Naive thymus-derived CD8-positive, alpha-beta T cell (primary cell): ENCODE measurements at places on chromosomes 4 and X.

- no peaks in the 10 kb centered on the region for H3K27me3 ChIP-seq
- no peaks in the 10 kb centered on the region for H3K4me1 ChIP-seq
- no peaks in the 10 kb centered on the region for H3K36me3 ChIP-seq
- no peak overlapping the region for H3K4me3 ChIP-seq
- no peak overlapping the region for H3K27ac ChIP-seq
These were observed 31.1 kb upstream of the CYLC1 start for GRCh38 chrX:83829874-83830273.

GRCh38 chr4:186886759-186887158 lies 163.1 kb upstream of the FAT1 start:
- H3K4me1 ChIP-seq, result no peaks in the 10 kb centered on the region
- no peak for DNase-seq
- H3K36me3 ChIP-seq, result no peaks in the 10 kb centered on the region
- H3K27ac ChIP-seq, result no peak overlapping the region
- H3K27me3 ChIP-seq, result no peaks in the 10 kb centered on the region

DNA sequence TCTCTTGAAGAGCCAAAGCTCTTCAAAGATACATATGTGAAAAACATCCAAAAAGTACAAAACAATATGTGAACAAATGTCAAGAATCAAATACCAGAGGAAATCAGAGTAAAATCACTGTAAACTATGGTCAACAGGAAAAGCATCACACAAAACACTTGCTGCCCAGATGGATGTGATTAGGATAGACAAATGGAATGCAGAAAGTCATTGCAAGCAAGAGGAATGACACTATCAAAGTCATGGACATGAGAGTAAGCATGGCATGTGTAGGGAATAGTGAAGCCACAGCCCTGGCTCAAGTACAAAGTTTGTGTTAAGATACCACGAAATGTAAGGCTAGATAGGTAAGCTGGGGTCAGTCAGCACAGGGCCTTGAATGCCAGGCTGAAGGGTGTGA lies 37.7 kb downstream of the CLDN2 start:
- no peaks in the 10 kb centered on the region for H3K4me1 ChIP-seq
- no peaks in the 10 kb centered on the region for H3K27me3 ChIP-seq
- H3K27ac ChIP-seq, result no peak overlapping the region
- no peak for DNase-seq
- H3K4me3 ChIP-seq, result no peak overlapping the region
- H3K36me3 ChIP-seq, result no peaks in the 10 kb centered on the region

- H3K4me1 ChIP-seq, result peaks cover 3% of the 10 kb centered on the region
- no peak for DNase-seq
- no peaks in the 10 kb centered on the region for H3K27me3 ChIP-seq
- no peaks in the 10 kb centered on the region for H3K36me3 ChIP-seq
- no peak overlapping the region for H3K4me3 ChIP-seq
These were observed 31.9 kb downstream of the SETD7 start for GRCh38 chr4:139524062-139524631.

GRCh38 chr4:3176367-3177229 lies 72.4 kb upstream of the MSANTD1 start:
- DNase-seq, result no peak
- no peaks in the 10 kb centered on the region for H3K4me1 ChIP-seq
- no peak overlapping the region for H3K4me3 ChIP-seq

- no peak overlapping the region for H3K27ac ChIP-seq
- H3K36me3 ChIP-seq, result no peaks in the 10 kb centered on the region
- no peaks in the 10 kb centered on the region for H3K27me3 ChIP-seq
- peaks cover 9% of the 10 kb centered on the region for H3K4me1 ChIP-seq
These were observed 85.9 kb downstream of the KLF8 start for GRCh38 chrX:56318076-56318475.

GRCh38 chr4:62622089-62622488 lies 1422.0 kb downstream of the ADGRL3 start:
- no peaks in the 10 kb centered on the region for H3K4me1 ChIP-seq
- no peak overlapping the region for H3K27ac ChIP-seq
- DNase-seq, result no peak
- H3K36me3 ChIP-seq, result no peaks in the 10 kb centered on the region
- H3K27me3 ChIP-seq, result no peaks in the 10 kb centered on the region

- H3K27ac ChIP-seq, result no peak overlapping the region
- DNase-seq, result no peak
- no peak overlapping the region for H3K4me3 ChIP-seq
- no peaks in the 10 kb centered on the region for H3K27me3 ChIP-seq
- H3K36me3 ChIP-seq, result no peaks in the 10 kb centered on the region
These were observed 62.6 kb downstream of the KIF4A start for GRCh38 chrX:70352496-70352895.

- H3K27ac ChIP-seq, result no peak overlapping the region
- no peak for DNase-seq
These were observed 331.8 kb downstream of the TEX13C start for GRCh38 chrX:125651426-125651825.

DNA sequence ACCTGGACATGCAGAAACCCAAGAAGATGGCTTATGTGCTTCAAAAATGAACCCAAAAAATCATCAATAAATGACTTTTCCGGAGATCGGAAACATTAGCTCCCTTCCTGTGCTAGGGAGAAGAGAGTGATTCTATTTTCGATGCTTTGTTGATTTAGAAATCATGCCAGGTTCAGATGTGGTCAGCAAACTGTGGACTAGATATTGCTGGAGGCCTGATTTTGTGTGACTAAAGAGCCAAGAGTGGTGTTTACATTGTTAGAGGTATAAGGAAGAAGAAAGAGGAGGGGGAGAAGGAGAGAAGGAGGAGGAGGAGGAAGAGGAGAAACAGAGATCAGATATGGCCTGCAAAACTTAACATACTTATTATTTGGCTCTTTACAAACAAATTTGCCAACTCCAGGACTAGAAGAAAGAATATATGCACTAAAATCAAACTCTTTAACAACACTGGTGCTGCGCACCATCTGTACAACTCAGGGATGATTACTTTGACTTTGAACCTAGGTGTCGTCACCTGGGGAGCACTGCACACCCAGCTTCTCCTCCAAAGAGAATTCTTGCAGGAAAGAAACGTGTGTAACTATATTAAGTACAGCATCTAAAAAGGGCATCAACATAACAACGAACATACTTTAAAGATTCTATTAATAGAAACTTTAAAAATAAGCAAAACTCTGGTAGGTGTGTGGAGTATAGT lies 664.9 kb upstream of the LCORL start:
- H3K27me3 ChIP-seq, result peaks cover 10% of the 10 kb centered on the region
- DNase-seq, result no peak
- H3K4me1 ChIP-seq, result no peaks in the 10 kb centered on the region

- no peaks in the 10 kb centered on the region for H3K27me3 ChIP-seq
- H3K27ac ChIP-seq, result no peak overlapping the region
- DNase-seq, result no peak
- H3K4me3 ChIP-seq, result no peak overlapping the region
These were observed 190.9 kb downstream of the NDST4 start for GRCh38 chr4:114922592-114922933.

DNA sequence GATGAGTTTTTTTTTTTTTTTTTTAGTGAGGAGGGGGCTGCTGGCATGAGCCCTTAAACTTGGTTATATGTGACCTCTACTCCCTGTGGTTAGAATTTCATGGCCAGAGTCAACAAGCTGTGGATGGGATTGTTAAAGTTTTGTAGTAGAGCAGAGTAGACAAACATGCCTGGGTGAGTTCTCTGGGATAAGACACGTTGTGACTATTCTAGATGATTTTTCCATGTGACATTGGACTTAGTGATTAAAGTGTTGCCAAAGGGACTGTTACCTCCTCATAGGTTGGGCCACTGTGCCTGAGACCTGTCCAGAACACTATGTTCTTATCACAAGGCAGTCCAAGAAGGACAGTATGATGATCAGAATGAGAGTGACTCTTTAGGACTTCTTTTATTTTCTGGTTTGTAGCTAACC lies 28.8 kb upstream of the ALB start:
- no peaks in the 10 kb centered on the region for H3K27me3 ChIP-seq
- no peak overlapping the region for H3K27ac ChIP-seq
- no peak overlapping the region for H3K4me3 ChIP-seq
- peaks cover 3% of the 10 kb centered on the region for H3K36me3 ChIP-seq

DNA sequence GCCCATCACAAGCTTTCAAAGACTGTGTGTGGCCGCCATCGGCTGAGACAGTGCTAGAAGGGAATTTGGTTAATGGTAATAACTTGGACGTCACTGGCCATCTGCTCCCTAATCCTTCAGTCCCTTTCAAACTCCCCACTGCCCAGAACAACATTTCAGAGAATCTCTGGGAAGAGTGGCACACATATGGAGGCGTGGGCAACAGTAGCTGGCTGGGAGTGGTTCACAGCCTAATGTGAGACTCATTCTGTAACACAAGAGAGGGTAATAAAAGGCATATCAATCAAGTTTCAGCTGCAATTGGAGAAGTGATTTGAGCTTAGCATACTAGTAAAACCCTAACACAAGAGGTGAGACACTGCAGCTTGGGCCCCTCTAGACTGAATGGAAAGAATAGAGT lies 15.4 kb downstream of the SMIM10 start:
- H3K4me1 ChIP-seq, result peaks cover 13% of the 10 kb centered on the region
- no peak for DNase-seq
- H3K36me3 ChIP-seq, result no peaks in the 10 kb centered on the region
- no peak overlapping the region for H3K4me3 ChIP-seq
- no peak overlapping the region for H3K27ac ChIP-seq

DNA sequence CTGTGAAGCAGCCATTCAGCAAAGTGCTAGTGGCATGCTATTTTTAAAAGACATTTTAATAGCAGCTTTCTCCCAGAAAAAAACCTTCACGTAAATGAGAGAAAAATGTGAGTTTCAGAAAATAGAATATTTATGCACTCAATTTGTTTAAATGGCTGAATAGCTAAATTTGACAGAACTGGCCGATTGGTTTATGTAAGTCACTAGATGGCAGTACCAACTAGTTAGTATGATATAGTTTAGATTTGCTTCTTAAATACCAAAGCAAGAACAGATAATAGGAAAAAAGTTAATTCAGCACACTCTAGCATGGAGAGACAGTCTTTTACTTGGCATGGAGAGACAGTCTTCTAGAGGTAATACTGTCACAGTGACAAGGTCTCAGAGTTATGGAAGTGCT lies 250.1 kb downstream of the SNCA start:
- H3K27ac ChIP-seq, result no peak overlapping the region
- no peak overlapping the region for H3K4me3 ChIP-seq
- peaks cover 8% of the 10 kb centered on the region for H3K27me3 ChIP-seq

GRCh38 chr4:89312066-89312465 lies 4.5 kb upstream of the GPRIN3 start:
- no peak for DNase-seq
- H3K4me3 ChIP-seq, result no peak overlapping the region
- no peaks in the 10 kb centered on the region for H3K27me3 ChIP-seq
- no peak overlapping the region for H3K27ac ChIP-seq

- peak overlapping the region; percentile 13 for H3K27ac ChIP-seq
- peaks cover 7% of the 10 kb centered on the region for H3K4me1 ChIP-seq
- H3K36me3 ChIP-seq, result no peaks in the 10 kb centered on the region
These were observed 35.3 kb downstream of the SUPT20HL1 start for GRCh38 chrX:24395775-24396174.

- DNase-seq, result no peak
- no peaks in the 10 kb centered on the region for H3K27me3 ChIP-seq
- H3K27ac ChIP-seq, result no peak overlapping the region
- H3K36me3 ChIP-seq, result no peaks in the 10 kb centered on the region
These were observed 128.7 kb upstream of the PJA1 start for GRCh38 chrX:69293776-69294601.

DNA sequence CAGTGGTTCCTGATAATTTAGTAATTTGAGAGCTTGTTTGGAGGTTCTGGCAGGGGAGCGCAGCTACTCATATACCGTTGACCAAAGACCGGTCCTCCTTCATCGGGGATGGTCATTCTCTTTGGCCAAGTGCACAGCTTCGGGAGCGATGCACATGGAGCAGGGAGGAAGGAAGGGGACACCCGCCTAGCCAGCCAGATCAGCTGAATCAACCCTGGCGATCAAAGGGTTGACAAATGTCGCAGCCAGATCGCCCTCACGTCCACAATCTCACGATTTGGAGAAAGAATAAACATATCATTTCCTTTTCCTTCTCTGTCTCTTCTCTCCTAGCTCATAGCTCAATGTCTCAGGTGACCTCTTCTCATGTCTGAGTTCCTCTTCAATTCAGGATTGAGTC lies 11.1 kb downstream of the NDNF start:
- DNase-seq, result no peak
- no peak overlapping the region for H3K27ac ChIP-seq
- H3K4me1 ChIP-seq, result peaks cover 4% of the 10 kb centered on the region
- no peaks in the 10 kb centered on the region for H3K36me3 ChIP-seq

GRCh38 chrX:80879916-80880315 lies 70.2 kb upstream of the BRWD3 start:
- no peak overlapping the region for H3K27ac ChIP-seq
- no peak for DNase-seq
- no peaks in the 10 kb centered on the region for H3K27me3 ChIP-seq
- H3K4me3 ChIP-seq, result no peak overlapping the region

GRCh38 chr4:159358226-159358625 lies 255.3 kb downstream of the RAPGEF2 start:
- H3K4me1 ChIP-seq, result no peaks in the 10 kb centered on the region
- DNase-seq, result no peak
- H3K36me3 ChIP-seq, result peaks cover 6% of the 10 kb centered on the region
- H3K4me3 ChIP-seq, result no peak overlapping the region
